NCI-H1694 (cell line): ENCODE measurements at places on chromosomes 5 and 9.

GRCh38 chr9:115601434-115601833 is 483.5 kb upstream of the TNC start:
- DNase-seq = no peak

DNA sequence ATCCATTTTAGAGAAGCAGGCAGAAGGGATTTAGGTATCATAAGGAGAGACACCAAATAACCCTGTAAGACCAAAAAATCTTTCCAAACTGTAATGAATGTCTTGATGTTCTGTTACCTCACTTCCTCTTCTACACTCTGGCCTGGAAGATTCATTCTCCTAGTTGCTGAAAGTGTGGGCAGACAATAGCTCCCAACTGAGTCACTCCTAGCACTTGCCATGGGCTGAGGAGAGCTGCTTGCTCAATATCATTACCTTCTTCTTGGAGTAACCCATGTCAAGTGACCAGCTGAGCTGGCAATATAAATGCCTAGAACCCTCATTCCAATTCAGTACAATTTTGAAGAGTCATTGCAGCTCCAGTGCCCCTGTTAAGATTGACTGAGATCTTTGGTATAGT is 1985.5 kb upstream of the CDH6 start:
- no peak for DNase-seq

DNA sequence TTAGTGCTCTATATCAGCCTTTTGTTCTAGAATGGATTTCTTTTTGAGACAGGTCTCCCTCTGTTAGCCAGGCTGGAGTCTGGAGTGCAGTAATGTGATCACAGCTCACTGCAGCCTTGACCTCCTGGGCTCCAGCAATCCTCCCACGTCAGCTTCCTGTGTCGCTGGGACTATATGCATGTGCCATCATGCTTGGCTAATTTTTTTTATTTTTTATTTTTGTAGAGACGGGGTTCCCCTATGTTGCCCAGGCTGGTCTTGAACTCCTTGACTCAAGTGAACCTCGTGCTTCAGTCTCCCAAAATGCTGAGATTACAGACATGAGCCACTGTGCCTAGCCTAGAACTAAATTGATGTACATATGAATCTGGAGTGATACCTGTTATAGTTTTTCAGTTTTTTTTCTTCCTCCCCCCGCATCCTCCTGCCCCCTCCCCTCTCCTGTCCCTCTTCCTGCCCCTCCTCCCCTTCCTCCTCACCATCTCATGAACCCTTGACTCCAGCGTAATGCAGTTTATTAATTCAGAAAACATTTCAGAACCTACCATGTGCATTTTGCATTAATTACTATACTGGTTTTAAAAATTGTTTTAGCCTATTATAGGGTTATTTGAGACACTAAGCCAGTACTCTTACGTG is 37.4 kb upstream of the TNFAIP8 start:
- DNase-seq = no peak

DNA sequence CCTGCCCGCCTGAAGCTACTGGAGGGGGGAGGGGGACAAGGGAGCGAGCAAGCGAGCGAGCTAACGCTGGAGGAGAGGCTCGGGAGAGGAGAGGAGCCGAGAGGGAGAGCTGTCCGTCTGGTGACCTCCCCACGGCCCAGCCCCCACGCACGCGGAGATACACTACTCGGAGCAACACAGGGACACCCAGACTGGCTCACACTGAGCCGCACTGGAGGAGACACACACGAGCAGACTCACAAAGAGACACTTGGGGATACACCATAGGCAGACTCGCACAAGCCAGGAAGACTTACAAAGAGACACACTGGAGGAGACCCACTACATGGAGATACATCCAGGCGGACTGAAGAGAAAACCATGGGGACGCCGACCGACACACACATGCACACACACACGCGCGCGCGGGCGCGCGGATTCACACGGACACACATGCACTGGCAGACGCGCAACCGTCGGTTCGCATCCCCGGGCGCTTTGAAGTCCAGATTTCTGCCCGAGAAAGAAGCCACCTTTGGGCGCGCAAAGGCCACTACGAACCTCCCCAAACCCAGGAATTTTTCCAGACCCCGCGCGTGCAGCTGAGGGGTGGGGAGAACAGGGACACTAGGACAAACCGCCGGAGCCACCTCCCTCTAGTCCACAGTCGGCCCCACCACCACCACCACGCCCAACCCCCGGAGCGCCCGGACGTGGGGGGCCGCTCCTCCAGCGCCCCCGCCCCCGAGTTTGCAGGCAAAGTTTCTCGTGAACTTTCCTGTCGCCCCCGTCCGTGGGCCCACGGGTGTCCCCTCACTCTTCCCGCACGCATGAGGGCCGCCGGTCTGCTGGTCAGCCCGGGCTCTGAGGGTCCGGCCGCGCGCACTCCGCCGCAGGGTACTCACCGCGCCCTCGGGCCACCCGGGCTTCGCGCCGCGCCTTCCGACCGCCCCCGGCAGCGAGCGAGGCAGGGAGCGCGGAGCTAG is 571 bp downstream of the CNTFR start:
- no peak for DNase-seq

DNA sequence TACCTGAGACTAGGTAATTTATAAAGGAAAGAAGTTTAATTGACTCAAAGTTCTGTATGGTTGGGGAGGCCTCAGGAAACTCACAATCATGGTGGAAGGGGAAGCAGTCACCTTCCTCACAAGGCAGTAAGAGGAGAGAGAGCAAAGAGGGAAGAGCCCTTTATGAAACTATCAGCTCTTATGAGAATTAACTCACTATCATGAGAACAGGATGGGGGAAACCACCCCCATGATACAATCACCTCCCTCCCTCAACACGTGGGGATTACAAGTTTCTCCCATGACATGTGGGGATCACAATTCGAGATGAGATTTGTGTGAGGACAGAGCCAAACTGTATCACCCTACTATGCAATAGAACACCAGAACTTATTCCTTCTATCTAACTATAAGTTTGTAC is 27.9 kb downstream of the CD274 start:
- DNase-seq = no peak

GRCh38 chr5:73374520-73375190 is 73.9 kb downstream of the FOXD1 start:
- no peak for DNase-seq

DNA sequence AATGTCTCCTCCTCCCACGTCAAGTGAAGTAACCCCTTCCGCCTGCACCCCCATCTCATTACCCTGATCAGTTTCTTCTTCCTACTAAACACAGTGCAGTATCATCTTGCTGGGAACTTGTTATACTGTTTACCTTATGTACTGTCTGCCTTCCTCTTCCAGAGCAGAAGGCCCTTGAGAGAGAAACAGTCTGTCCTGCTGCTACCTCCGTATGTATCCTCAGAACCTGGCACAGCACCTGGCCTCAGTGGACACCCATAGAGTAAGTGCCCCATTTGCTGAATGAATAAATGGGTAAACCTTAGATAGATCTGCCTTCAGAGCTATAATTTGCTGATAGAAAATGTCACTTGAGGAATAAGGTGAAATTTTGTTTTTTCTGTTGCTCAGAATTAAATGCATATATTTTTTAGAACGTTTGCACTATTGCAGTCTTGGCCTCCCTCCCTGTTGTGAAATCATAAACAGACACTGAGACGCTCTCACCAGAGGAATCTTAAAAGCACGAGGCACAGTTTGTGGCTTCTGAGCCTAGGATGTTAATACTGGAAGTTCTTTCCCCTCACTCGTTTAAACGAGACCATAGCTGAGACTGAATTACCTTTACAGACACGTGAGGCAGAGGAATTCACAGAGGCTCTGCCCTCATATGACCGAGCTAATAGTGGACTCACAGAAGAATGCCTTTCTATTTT is 223.1 kb upstream of the DAP start:
- DNase-seq = no peak

DNA sequence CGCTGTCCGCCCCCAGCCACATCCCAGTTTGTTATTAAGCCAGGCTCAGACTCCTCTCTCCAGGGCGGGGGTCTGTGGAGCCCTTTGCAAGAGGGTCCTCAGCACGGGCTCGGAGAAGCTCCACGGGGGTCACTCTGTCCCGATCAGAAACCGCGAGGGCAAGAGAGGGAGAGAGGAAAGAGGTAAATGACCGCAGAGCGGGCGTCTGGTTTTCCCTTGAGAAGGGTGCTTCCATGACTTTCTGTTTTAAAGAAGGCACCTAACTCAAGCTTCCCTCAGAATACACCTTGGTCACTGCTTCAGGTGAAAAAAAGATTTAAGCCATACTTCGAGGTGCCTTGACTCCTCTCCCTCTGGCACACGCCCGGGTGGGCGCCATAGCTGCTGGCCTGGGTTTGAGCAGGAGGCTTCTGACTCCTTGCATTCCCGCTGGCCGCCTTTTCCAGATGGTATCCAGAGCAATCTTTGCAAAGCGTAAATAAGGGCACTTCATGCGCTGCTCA is 5.8 kb upstream of the TERT start:
- no peak for DNase-seq

GRCh38 chr5:81779916-81780266 is 29.0 kb upstream of the SSBP2 start:
- DNase-seq = no peak

- no peak for DNase-seq
Measured at GRCh38 chr5:166329149-166329800, 1962.2 kb upstream of the WWC1 start.

DNA sequence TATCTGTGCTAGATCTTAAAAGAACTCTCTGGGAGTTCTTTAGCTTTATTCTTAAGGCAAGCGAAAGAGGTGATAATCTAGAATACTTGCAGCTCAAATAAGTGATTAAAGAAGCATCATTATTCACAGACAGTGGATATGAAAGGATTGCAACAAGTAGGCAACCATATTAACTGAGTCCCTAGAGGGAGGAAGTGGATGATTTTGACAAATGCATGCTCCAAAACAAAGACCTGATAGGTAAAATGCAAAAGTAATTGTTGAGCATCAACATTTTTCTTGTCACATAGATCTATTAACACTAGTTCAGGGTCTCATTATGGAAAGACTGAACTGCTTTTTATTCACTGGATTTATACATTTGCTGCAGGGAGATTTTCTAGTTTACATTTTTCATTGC is 109.1 kb downstream of the EDIL3 start:
- DNase-seq = no peak

GRCh38 chr5:124235576-124235975 is 510.9 kb downstream of the ZNF608 start:
- DNase-seq = no peak

- no peak for DNase-seq
Measured at GRCh38 chr5:74240783-74241750, 399.5 kb downstream of the ENC1 start.

GRCh38 chr5:168291964-168292785 is 730 bp downstream of the WWC1 start:
- DNase-seq = no peak

- DNase-seq = no peak
Measured at GRCh38 chr5:178382754-178383164, 150.2 kb upstream of the PHYKPL start.

- DNase-seq = no peak
Measured at GRCh38 chr5:179381691-179382090, 36.4 kb upstream of the ADAMTS2 start.

DNA sequence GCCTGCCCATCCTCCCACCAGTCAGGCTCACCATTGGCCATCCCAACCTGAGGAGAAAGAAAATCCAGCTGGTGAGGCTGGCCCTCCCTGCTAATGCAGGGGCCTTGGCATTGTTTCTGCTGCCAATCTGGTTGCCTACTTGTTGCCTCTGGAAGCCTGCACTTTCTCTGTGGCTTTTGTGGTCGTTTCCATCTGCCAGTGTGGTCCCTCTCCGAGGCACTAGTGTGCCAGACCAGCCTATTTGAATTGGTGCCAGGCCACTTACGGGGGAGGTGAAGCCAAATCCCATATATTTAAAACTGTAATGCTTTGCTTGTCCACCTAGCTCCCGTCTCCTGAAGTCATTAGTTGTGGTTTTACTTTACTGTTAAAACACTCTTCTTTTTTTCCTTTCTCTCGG is 213.4 kb upstream of the ADAMTSL1 start:
- no peak for DNase-seq

GRCh38 chr9:20863945-20864344 is 167.5 kb downstream of the HACD4 start:
- DNase-seq = no peak

DNA sequence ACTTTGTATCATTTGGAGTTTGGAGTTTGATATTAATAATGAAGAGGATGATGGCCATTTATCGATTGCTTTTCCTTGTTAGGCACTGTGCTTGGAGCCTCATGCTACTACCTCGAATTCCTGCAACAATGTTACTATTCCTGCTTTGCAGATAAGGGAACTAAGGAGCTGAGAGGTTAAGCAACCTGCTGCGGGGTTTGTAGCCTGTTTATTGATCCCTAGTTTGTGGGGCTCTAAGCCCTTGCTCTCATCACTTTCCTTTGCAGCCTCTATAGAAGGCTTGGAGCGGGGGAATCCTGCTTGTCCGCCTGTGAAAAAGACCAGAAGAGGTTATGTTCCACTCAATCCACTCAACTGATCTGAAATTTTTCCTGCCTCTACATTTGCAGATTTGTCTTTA is 15.8 kb downstream of the ARHGEF28 start:
- no peak for DNase-seq

DNA sequence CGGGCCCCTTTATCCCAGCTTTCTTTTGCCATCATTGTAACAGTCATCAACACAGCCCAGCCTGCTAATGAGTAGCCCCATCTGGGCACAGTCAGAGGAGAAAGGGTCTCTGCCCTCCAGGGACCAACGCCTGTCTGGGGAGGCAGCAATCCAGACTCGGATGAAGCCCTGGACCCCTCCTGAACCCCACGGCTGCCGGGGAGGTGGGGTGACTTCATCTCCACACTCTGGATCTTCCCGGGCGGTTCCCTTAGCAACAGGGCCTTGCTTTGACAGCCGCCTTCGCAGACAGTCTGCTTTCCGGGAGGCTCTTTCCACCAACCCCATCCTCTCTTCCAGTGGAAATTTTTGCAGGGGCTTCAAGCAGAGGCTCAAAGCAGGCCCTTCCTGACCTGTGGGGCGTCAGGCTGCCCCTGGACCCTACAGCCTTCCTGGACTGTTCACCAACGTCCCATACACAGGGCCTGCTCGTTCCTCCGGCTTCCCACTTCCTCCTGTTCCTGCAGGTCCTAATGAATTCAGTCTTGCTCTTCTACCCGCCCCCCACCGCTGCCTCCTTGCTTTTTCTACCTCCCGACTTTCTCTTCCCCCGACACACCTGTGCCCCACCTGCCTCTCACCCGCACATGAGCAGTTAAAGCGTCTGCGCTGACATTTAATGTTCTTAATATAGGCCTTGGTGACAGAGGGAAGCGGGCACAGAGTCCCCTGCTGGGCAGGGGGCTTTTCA is 161.7 kb upstream of the MVB12B start:
- no peak for DNase-seq
